ENCODE measurements at places on chromosomes 5 and 9.

DNA sequence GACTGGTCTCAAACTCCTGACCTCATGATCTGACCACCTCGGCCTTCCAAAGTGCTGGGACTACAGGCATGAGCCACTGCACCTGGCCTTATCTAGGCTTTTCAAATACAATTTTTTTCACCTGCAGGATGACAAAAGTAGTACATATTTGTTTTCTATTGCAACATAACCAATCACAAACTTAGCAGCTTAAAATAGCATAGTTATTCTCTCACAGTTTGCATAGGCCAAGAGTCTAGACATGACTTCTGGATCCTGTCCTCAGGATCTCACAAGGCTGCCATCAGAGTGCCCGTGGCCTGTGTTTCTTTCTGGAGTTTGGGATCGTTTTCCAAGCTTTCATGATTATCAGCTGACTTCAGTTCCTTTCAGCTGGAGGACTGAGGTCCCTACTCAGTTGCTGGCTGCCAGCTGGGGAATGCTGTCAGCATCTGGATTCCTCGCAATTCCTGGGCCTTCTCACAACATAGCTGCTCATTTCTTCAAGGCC lies 348.9 kb downstream of the ARHGEF28 start:
- no peak for DNase-seq

- DNase-seq, result no peak
Measured at GRCh38 chr5:5454391-5454790, 31.9 kb downstream of the ICE1 start.

DNA sequence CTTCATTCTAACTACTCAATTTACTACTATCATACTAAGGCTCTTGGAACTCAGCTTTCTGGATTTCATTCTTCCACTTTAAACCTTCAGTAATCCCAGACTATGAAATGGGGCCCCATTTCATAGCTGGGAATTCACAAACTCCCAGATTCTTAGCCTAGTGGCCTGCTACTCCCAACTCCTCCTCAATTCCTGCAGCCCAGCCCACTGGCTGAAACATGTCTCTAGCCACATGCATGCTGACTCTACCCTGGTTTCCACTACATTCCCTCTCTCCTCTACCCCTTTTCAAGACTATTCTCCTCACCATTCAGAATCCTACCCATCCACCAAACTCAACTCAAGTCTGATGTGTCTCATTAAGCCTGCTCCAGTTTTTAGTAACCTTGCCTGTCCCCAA lies 370.6 kb downstream of the BNC2 start:
- DNase-seq, result no peak

DNA sequence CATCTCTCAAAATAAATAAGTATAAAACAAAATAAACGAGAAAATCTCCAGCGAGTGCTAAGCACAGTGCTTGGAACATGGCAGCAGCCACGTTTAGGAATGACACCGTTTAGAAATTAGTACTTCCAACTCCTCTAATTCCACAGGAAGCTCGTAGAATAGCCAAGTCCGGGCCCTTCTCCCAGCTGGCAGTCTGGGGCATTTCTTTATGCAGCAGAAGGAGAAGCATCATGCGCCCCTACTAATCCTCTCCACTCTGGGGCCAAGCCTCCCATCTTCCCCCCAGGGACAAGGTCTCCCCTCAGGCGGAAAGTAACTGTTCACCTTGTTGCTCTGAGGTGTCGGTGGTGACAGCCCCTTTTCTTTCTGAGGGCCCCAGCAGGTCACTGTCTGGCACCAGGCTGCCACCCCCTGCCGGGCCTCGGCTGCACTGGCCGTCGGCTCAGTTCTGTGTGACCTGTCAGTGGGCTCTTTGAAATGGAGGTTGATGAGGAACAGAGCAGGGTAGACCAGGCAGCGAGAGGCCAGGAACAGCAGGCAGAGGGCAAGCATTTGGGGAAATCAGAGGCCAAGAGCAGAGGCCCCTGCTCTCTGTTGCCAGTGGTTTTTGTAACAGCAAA lies 113.5 kb upstream of the WWC1 start:
- DNase-seq, result no peak

DNA sequence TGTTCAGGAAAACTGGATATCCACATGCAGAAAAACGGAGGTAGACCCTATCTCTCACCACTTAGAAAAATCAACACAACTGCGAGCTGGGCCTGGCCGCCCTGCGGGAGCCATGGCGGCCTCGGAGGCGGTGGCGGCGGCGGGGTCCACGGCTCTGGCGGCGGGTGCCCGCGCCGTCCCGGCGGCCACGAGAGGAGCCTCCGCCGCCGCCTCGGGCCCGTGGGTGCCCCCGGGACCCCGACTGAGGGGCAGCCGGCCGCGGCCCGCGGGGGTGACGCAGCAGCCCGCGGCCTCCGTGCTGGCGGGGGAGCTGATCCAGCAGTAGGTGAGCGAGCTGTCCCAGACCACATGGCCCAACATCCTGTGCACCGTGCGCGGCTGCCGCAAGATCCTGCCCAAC lies 25.3 kb downstream of the FANCC start:
- DNase-seq, result no peak

- no peak for DNase-seq
Measured at GRCh38 chr5:135013947-135014570, 20.0 kb downstream of the PITX1 start.

GRCh38 chr9:69951411-69951810 lies 92.2 kb upstream of the MAMDC2 start:
- DNase-seq, result no peak

- no peak for DNase-seq
Measured at GRCh38 chr9:96382175-96382574, 1.3 kb downstream of the SLC35D2 start.

DNA sequence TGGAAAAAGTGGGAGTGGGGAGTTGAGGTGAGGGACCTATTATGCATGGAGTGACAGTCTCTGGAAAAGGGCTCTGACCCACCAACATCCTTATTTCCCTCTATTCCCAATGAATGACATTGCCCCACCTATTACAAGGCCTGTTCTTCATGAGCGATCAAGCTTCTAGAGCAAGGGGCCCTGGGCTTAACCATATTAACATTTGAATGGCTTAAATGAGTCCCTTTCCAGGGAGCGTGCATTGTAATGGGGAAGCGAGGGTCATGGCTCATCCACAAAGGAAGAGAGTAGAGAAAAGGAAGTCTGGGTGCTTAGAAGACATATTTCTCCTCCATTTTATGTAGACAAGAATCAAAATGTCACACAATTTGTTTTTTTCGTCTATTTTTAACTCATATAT lies 255.5 kb downstream of the CAAP1 start:
- DNase-seq, result no peak

- DNase-seq, result no peak
Measured at GRCh38 chr5:88923623-88924329, 40.8 kb upstream of the MEF2C start.

- peak; percentile 57 for DNase-seq
Measured at GRCh38 chr9:89408628-89409101, 89.2 kb downstream of the SEMA4D start.

- DNase-seq, result no peak
Measured at GRCh38 chr5:172235132-172235780, 41.3 kb downstream of the EFCAB9 start.
